ENCODE measurements at places on chromosomes 7 and 10. TPM values are rescaled to one million over a fixed set of nuclear protein-coding genes. Genes with fewer than 3 reads are reported as not detected.

CUZD1 gene
- 0.15 TPM for total RNA-seq

CALML3 gene
- not detected for total RNA-seq

CYP2C18 gene
- total RNA-seq = not detected

CDK14 gene
- total RNA-seq = 17.6 TPM

- no peaks in the 10 kb centered on the region for H3K36me3 ChIP-seq
- H3K4me1 ChIP-seq = no peaks in the 10 kb centered on the region
- no peak overlapping the region for H3K4me3 ChIP-seq
Measured at GRCh38 chr7:51973071-51973470, 656.5 kb upstream of the COBL start.

DNA sequence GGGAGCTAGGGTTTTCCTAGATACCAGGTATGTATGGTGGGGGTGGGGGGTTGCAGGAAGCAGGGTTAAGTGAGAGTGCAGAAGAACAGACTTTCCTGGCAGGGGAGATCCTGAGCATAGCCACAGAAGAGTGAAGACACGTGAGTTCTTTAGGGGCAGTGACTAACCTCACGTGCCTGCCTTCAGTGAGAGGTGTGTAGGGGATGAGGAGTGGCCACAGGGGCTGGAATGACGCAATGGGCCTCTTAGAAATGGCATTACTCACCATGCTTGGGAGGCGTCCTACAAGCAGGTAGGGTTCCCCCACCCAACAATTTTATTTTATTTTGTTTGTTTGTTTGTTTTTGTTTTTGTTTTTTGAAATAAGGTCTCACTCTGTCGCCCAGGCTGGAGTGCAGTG is 698.6 kb upstream of the NRP1 start:
- H3K27me3 ChIP-seq = no peaks in the 10 kb centered on the region
- H3K27ac ChIP-seq = no peak overlapping the region
- peaks cover 10% of the 10 kb centered on the region for H3K4me1 ChIP-seq
- no peak overlapping the region for H3K4me3 ChIP-seq

GRCh38 chr7:139568346-139568675 is 44.8 kb downstream of the CLEC2L start:
- no peaks in the 10 kb centered on the region for H3K27me3 ChIP-seq
